ENCODE measurements at places on chromosomes 11 and 22.

GRCh38 chr22:27311698-27312550, 489.6 kb downstream of the MN1 start:
- DNase-seq = no peak

GRCh38 chr11:96113193-96113681, 189.3 kb upstream of the MTMR2 start:
- no peak for DNase-seq

DNA sequence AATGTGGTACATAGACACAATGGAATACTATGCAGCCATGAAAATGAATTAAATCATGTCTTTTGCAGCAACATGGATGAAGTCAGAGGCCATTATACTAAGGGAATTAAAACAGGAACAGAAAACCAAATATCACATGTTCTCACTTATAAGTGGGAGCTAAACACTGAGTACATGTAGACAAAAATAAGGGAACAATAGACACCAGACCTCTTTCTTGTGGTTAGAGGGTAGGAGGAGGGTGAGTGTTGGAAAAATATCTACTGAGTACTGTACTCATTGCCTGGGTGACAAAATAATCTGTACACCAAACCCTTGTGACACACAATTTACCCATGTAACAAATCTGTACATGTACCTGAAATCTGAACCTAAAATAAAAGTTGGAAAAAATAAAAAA, 59.1 kb upstream of the ANO5 start:
- DNase-seq = no peak

GRCh38 chr11:92789761-92790160, 179.7 kb upstream of the MTNR1B start:
- no peak for DNase-seq

- DNase-seq = no peak
Measured at GRCh38 chr11:73003088-73003487, 139.0 kb downstream of the FCHSD2 start.

- no peak for DNase-seq
Measured at GRCh38 chr11:13776134-13776815, 107.8 kb downstream of the FAR1 start.

GRCh38 chr11:83957038-83957900, 671.1 kb upstream of the CCDC90B start:
- no peak for DNase-seq

GRCh38 chr11:69702239-69702691, 1.6 kb downstream of the FGF19 start:
- no peak for DNase-seq

GRCh38 chr11:81897639-81898038, 836.0 kb downstream of the FAM181B start:
- no peak for DNase-seq

- DNase-seq = no peak
Measured at GRCh38 chr11:121643479-121644186, 190.9 kb upstream of the SORL1-AS1 start.

- no peak for DNase-seq
Measured at GRCh38 chr11:102806296-102806695, 8.3 kb upstream of the MMP1 start.

DNA sequence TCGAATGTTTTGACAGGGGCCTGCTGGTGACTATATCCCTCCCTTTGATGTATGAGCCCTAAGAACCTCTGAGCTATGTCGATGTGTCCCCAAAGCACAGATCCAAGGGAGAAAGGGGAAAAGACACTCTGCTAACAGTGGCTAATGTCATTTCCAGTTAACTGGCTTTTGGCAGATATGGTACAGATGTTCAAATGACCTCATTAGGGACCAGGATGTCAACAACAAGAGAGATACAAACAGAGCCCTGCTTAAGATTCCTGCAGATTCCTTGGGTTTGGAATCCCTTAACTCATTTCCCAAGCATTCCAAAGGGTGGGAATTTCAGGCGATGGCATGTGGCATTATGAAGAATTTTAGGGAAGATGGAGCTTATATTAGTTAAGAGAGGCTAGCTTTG, 517.3 kb downstream of the SOX6 start:
- DNase-seq = no peak

GRCh38 chr11:133072858-133073582, 459.3 kb downstream of the OPCML start:
- DNase-seq = no peak

DNA sequence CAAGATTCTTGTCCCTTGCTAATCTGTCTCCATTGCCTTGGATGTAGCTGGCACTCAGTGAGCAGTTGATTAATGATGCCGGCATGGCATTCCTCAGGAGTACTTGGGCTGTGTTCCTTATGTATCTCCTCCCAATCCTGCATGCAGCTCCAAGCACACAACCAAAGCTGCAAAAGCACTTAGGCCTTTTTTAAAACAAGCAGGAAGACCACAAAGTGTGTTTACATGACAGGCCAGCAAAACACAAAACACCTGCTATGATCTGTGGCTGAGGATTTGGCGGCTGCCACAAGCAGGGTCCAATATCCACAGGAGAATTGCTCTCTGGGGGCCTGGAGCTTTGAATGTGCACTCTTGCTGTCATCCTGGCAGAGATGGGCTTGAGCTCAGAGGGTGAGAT, 8.9 kb downstream of the ABTB2 start:
- DNase-seq = no peak

DNA sequence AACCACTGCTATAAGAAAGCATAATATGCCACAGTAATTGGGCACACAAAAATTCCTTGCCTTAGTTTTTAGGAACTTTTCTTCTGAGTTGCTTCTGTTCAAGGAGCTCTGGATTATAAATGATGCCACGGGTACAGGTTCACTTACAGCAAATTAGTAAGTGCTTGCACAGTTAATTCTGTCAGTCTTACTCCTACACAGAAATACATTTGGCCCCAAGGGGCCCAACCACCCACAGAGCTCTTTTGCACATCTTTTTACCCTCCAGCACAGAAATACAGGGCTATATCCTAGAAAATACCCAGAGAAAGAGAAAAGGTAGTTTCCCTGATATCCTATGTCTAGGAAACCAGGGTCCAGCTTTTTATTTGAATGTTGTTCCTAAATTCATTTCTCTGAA, 86.6 kb upstream of the CHRM4 start:
- no peak for DNase-seq

DNA sequence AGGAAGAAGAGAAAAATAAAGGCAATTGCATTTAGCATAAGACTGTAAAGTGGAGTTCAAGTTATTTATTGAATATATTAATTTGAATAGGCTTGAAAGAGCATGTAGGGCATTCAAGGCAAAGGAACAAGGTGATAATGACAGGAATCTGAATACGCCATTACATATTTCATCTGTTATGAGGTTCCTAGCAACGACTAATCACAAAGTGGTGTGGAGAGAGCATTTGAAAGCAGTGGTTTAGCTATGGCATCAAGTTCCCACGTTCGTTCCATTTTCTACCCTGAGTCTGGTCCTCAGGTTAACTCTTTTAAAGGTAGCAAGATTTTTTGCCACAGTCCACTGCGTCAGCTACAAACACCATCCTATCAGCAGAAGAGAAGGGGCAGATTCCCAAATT, 59.4 kb downstream of the CNTN5 start:
- no peak for DNase-seq

DNA sequence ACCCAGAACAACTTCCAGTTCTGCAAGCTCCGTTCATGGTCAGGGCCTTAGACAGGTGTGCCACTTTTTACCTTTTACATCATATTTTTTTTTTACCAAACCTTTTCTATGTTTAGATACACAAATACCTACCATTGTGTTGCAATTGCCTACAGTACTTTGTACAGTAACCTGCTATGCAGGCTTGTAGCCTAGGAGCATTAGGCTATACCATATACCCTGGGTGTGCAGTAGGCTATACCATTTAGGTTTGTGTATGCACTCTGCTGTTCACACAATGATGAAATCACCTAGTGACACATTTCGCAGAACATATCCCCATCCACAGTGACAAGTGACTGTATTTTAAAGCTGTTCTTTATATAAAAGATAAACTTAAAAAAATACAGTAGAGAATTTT, 29.6 kb downstream of the APIP start:
- DNase-seq = no peak

- DNase-seq = no peak
Measured at GRCh38 chr11:3840004-3840869, 522 bp downstream of the RHOG start.

DNA sequence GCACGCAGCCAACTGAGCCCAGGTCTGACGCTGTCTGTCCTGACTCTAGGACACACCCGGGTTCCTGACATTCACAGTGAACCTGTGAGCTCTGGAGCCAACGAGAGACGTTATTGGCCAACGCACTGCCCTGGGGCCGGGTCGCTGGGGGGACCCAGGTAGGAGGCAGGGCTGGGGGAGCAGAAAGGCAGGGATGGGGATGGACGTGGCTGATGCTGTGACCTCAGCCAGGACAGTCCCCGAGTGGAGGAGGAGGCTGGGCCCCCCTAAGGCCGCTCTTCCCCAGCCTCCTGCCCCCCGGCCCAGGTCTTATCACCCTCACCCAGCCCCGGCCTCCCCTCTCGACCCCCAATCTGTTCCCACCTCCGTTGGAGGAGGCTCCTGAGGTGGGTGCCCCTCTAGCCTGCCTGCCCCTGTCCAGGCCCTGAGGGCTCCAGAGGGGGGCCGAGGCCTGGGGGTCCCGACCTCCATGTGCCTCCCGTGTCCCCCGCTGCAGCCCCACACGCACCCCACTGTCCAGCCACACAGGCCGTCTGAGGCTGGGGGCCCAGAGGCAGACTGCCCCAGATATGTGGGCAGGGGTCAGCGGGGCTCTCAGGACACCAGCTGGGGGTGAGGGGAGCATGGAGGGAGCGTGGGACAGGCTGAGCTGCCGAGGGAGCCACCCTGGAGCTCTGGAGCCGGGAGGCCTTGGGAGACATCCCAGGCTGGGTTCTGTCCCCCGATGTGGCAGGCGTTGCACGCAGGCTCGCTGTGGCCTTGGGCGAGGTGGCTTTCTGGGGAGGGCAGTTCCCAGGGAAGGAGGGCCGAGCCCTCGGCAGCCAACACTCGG, 29.2 kb upstream of the MUC5AC start:
- DNase-seq = no peak

- no peak for DNase-seq
Measured at GRCh38 chr11:93480756-93481155, 62.4 kb downstream of the SMCO4 start.

- DNase-seq = no peak
Measured at GRCh38 chr11:44775366-44775984, 48.7 kb downstream of the TSPAN18 start.

GRCh38 chr11:45646275-45646927, 19.0 kb downstream of the CHST1 start:
- no peak for DNase-seq

GRCh38 chr11:105274631-105275030, 135.1 kb upstream of the CARD18 start:
- DNase-seq = no peak

DNA sequence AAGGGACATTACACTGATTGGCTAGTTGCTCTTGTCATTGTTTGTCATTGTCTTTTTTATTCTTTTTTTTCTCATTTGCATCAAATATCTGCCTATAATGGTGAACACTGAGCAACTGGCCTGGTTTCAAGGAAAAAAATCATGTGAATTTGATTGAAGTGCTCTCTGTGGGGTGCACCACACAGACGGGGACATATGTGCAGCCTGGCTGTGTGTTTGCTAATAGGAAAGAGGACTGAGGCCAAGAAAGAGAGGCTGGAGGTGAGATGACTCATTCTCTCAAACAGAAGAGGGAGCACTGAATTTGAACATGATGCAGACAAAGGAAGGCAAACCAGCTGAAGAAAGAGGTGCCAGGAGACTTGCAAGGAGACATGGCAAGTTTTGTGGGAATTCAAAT, 684.9 kb upstream of the CCDC90B start:
- DNase-seq = no peak

DNA sequence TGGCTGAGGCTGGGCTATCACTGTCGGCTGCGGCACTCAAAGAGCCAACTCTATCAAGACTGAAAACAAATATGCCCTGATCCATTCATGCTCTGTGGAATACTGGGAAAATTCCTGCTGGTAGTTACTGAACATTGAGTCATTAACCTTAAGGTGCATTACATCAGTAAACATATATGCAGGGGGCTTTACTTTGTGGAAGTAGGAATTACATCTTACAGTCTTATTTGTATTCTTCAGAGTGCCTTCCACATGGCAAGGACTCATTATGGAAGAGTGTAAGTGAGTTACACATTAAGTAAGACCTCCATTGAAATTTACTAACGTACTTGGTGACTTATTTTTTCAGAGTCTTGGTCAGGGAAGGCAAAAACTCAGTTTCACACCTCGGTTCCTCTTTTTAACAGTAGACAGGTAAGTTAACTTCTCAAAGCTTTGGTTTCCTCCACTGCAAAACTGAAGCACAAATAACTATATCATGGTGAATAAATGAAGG, 4.5 kb downstream of the OR5B21 start:
- DNase-seq = no peak

- no peak for DNase-seq
Measured at GRCh38 chr11:92131289-92131865, 93.2 kb upstream of the FAT3 start.

GRCh38 chr11:130473795-130474377, 25.4 kb downstream of the ADAMTS15 start:
- DNase-seq = no peak

- no peak for DNase-seq
Measured at GRCh38 chr22:19988965-19989724, 27.5 kb downstream of the ARVCF start.

- DNase-seq = peak; percentile 73
Measured at GRCh38 chr11:72041364-72042063, 38.8 kb downstream of the NUMA1 start.

GRCh38 chr11:117281159-117281558, 10.0 kb upstream of the BACE1-AS start:
- no peak for DNase-seq

DNA sequence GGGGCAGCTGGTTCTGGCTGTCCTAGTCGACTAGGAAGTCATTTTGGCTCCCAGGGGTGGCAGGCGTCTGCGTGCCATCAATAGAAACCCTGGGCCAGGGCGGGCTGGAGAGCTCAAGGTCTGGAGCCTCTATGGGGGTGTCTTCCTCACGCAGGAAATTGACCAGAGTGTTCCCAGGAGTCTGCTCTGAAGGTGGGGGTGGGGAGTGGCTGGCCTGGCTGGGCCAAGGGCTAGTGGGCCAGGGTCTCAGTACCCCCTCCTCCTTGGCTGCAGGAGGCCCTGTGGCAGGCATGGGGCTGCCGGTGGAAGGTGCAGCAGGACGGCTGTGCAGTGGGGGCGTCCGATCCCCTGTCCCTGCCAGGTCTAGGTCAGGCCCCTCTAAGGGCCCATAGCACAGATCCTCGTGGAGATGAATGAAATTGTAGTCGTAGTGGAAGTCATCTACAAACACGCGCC, 64.6 kb downstream of the ARFGAP3 start:
- DNase-seq = no peak

GRCh38 chr11:133204158-133204557, 328.1 kb downstream of the OPCML start:
- no peak for DNase-seq

GRCh38 chr11:35304386-35304775, 115.0 kb downstream of the SLC1A2 start:
- DNase-seq = no peak

Data from SHP77 treated with DMSO at 0.1 percent for 48 hours (cell line).